SK-MEL-5 (cell line): ENCODE measurements at places on chromosomes 11 and 22. TPM values are rescaled to one million over a fixed set of nuclear protein-coding genes. Genes with fewer than 3 reads are reported as not detected.

- peak; percentile 82 for DNase-seq
Observed at GRCh38 chr22:43925433-43926348, 2.1 kb downstream of the PNPLA3 start.

GRCh38 chr11:128468111-128468510 lies 119.2 kb downstream of the ETS1 start:
- no peak for DNase-seq

GRCh38 chr11:75313513-75314272 lies 37.8 kb downstream of the ARRB1 start:
- peak; percentile 76 for DNase-seq

DNA sequence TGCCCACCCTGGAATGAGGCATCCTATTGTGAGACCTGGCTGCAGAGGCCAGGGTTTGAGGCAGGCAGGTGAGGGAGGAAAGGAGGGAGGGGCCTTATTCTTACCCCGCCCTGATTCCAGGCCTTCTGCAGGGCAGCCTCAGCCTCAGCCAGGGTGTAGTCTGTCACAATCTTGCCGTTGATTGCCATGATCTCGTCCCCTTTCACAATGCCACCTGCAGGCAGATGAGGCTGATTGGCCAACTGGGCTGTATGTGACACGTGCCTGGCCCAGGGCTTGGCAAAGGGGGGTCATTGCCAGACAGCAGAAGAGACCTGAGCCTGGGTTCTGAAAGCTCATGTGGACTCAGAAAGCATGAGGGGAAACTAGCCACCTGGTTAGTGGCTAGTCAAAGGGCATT lies 21.4 kb upstream of the ABCC8 start:
- DNase-seq, result no peak

DNA sequence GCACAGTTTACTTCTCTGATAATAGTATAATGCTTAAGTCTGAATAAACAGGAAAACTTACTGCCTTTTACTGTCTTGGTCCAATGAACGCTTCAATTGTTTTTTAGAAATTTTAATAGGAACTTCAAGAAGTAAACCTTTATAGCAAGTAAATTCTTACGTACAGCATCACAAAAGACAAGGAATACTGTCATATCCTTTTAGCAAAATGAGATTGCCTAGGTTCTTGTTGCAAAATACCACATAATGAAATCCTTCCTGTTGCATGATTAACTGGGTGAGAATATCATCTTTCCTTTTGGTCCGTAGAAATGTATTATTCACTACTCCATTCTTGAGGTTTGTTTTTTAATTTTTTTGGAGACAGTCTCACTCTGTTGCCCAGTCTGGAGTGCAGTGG lies 22.3 kb upstream of the HIKESHI start:
- no peak for DNase-seq

DNA sequence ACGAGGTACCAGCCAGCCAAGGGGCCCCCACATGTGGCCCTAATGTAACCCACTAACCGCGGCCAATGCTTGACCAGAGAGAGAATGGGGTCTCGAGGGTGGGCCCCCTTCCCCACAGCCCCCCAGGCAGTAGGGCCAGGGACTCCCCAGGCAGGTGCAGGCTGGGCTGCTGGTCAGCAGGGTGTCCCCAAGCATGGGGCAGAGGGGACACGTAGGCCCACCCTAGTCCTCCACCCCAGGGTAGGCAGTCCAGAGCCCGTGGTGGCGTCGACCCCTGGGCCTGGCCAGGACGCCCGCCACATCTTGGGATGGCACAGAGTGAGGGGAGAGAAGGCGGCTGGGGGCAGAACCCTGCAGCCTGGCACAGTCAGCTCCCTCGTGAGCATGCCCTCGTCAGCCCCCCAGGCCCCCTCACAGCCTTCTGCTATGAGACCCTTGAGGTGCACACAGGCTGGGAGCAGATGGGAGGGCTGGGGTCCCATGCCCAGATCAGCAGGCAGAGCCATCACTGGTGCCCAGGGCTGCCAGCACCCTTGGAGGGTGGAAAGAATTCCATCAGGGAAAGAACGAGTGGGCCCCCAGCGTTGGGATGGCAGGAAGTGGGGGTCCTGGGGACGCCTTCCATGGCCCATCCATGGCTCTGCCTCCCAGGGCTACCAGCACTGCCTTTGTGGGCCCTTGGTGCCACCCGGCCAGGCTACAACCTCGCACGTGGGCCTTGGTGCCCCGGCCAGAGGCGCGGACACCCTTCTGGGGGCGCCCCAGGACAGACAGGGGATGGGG lies 6.1 kb downstream of the TNNT3 start:
- no peak for DNase-seq

DNA sequence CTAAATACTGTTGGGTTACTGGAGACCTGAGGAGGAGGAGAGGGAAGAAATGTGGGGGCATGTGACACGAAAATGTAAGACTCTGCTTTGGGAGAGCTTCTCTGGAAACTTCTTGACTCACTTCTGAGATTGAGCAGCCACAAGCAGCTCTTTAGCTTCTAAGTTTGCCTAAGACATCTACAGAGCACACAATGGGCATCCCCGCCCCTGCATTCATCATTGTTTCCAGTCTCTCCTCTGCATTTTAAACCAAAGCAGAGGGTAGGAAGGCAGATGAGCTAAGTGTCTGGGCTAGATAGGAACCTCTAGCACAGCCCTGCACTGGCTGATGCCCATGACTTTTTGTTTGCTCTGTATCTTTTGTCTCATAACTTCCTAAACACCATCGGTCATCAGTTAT lies 2.1 kb upstream of the OR52D1 start:
- no peak for DNase-seq

GRCh38 chr11:81658722-81659121 lies 1074.9 kb downstream of the FAM181B start:
- peak; percentile 43 for DNase-seq

- no peak for DNase-seq
Observed at GRCh38 chr11:122850076-122850631, 11.9 kb downstream of the CRTAM start.

DNA sequence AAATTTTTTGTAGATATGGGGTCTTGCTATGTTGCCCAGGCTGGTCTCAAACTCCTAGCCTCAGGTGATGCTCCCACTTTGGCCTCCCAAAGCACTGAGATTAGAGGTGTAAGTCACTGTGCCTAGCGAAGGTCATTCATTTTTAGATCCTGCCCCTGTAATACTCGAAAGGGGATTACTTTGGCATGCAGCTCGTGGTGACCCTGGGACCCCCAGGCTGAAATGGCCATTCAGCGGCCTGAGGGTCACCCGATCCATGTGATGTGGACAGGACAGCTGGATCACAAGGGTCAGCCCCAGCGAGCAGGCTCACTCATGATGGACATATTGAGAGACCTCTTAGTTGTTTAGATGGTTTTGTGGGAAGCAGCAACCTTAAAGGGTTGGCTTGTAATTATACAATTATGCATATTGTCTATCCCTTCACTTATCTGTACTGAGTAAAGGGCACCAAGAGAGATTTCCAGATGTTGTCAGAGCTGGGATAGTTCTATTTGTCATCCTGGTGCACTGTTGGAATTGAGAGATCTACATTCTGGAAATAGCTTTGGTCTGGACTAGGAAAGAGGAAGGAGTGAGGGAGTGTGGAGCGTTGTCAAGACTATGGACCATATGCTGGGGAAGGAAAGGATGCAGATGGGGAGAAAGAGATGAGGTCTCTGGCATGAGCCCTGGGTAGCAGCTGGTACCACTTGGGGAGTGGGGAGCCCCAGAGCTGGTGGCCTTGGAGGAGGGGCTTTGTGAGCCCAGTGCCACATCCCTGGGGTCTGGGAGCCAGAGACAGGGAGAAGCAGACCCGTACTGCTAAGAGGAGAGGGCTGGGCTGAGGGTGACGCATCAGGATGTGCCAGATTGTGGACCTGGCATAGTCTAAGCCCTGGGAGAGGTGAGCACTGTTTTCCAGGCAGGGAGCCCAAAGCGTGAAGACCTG lies 15.5 kb downstream of the RHBDD3 start:
- no peak for DNase-seq

DNA sequence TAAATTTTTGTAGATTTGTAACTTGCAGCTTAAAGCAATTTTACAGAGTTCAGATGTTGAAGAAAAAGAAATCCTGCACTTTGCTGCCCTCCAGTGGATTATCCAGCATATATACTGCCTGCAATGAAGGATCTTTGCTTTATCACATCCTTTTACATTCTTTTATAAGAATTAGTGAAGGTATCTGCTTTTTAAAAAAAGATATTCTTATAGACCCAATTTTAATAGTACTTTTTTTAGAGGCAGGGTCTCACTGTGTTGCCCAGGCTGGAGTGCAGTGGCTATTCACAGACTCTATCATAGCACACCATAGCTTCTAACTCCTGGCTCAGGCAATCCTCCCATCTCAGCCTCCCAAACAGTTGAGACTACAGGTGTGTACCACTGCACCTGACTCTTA lies 60.7 kb downstream of the TTC17 start:
- peak; percentile 58 for DNase-seq

GRCh38 chr11:11545285-11546275 lies 76.2 kb downstream of the GALNT18 start:
- DNase-seq, result no peak

- no peak for DNase-seq
Observed at GRCh38 chr11:111776398-111777093, 10.4 kb upstream of the PPP2R1B start.

- no peak for DNase-seq
Observed at GRCh38 chr22:46163557-46163888, 13.2 kb downstream of the PPARA start.

GRCh38 chr22:19287889-19288288 lies 3.6 kb downstream of the CLTCL1 start:
- no peak for DNase-seq

DNA sequence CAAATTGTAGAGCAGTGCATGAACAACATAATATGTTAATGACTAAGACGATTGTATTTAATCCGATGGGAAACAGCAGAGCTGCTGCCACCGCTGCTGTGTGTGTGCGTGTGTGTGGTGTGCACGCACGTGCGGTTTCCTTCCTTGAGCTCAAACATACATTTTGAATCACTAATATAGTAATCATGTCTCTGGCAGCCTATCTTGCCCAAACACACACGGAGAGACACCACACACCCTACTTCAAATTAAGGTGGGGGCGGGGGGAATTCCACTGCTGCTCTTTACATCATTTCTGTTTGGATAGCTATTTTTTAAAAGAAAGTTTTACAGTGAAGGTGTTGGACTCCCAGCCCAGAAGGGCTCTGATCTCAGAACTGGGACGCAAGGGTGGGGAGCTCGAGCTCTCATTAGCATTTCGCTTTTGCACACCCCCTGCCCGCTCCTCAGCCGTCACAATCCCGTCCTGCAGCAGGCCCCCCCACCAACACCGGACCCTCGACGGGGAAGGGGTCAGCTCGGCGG lies 651 bp upstream of the FAM83F start:
- no peak for DNase-seq

DNA sequence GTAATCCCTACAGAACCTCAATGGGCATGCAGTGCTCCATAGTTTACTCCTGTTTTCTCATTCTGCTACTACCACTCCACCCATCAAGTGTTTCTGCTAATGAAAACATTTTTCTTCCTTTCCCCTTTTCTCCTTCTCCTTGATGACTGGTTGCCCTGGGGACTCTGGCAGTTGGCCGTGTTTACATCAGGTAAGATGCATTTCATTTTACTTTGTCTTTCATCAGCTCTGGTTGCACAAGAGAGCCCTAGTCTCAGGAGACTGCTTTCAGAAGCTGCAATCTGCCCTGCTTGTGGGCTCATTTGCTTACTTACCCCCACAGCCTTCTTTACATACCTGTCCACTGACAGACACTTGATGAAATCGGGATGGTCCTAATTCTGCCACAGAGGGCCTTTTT lies 19.6 kb upstream of the LIMK2 start:
- peak; percentile 51 for DNase-seq

GRCh38 chr11:130198292-130198691 lies 38.7 kb downstream of the ST14 start:
- DNase-seq, result no peak

GRCh38 chr11:69533296-69534165 lies 52.1 kb downstream of the LINC01488 start:
- DNase-seq, result no peak

DNA sequence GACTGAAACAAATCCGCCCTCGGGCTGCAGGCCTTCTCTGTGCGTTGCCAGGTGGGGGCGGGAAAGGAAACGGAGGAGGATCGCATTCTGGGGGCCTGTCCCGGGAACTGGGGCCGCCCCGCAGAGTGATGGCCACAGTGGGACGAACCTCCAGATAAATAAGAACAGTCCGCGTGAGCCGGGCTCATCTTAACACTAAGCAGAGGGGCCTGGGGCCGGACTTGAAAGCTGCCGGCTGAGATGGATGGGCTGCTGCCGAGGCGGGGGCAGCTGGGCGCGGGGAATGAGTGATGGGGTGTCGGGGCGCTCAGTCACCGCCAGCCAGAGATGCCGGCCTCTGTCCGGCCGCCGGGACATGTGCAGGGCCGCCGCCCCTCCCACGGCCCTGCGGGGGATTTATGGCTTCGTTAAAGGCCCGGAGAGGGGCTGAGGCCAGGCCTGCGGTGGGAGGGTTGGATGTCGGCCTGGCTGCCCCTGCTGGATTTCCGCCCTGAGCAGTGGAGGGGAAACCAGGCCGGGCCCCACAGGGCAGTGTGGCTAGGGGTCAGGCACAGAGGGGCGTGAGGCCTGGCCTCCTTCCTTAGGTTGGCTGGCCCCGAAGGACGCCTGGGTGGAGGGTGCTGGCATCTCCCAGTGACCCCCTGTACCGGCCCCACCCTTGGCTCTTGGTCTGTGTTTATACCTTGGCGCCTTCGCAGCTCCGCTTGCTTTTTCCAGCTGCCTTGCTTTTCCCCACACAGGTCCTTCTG lies 45.3 kb upstream of the CD82 start:
- DNase-seq, result no peak

DNA sequence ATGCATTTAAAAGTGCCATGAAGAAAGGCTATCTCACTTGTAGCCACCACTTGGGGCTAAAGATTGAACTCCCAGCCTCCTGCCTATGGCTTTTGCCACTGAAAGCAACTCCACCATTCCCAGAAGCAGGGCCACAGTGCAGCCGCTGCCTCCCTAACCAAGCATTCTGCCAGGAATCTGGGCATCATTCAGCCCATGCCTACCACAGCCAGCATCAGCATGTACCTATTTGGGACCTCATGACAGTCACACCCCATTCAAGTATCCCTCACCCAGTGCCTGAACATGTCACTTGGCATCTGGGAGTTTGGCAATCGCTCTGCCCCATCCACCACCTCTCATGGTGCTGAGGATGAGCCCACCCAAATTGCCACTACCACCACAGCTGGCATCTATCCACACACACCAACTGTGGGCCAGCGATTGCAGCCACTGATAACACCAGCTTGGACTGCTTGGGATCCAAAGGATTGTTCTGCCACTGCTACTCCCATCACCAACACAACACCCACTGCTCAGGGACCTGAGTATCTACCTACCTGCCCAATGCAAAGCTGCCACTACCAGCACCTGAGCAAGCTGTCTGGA lies 234.4 kb downstream of the GRM5 start:
- no peak for DNase-seq

The TESMIN gene
- 1.1 TPM in 2 replicates for total RNA-seq

The GLYAT gene
- not detected in 2 replicates for total RNA-seq

The TSPAN4 gene
- total RNA-seq, result 150 and 167 TPM in 2 replicates

The DRD2 gene
- total RNA-seq, result not detected in 2 replicates

The RASGRP2 gene
- 0.19 TPM in 1 of 2 replicates, not detected in the other for total RNA-seq

The KRTAP5-1 gene
- not detected in 2 replicates for total RNA-seq

The IGSF9B gene
- 0.61 and 1.4 TPM in 2 replicates for total RNA-seq

The ZP1 gene
- total RNA-seq, result not detected in 2 replicates

The NCR3LG1 gene
- total RNA-seq, result 5.7 and 6.6 TPM in 2 replicates

The CNGA4 gene
- not detected in 2 replicates for total RNA-seq
